ENCODE measurements at places on chromosomes 13 and 19.

GRCh38 chr19:17557466-17557865 lies 2.0 kb downstream of the COLGALT1 start:
- DNase-seq, result no peak

- no peak for DNase-seq
These were observed 2.3 kb downstream of the SLC5A5 start for GRCh38 chr19:17873786-17874757.

DNA sequence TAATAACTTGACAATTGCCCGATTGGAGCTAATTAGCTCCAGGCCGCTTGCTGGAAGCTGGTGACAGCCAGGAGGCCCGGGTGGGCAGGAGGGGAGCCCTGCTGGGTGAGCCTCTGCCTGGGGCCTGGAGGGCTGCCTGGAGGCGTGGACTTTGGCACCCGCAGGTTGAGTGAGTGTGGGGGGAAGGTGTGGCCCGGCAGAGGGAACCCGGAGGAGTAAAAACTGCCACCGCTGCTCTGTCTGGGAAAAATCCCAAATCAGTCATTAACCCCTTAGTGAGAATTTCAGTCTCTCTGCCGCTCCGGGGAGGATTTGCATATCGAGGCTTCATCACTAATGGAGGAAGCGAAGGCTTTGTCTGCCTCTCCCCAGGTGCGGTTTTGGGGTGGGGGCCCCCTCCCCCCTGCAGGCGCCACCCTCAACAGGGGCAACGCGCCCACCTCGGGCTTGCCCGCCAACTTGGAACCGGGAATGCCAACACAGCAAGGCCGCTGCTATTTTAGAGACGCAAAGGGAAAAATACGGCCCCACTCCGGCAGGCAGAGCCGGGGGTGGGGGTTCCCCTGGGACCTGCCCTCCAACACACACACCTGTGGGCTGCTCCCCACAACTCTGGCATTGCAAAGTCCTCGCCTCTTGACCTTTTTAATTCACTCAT lies 6.2 kb downstream of the EFNA2 start:
- no peak for DNase-seq

- no peak for DNase-seq
These were observed 1264.6 kb downstream of the PCDH9 start for GRCh38 chr13:65965501-65965900.

DNA sequence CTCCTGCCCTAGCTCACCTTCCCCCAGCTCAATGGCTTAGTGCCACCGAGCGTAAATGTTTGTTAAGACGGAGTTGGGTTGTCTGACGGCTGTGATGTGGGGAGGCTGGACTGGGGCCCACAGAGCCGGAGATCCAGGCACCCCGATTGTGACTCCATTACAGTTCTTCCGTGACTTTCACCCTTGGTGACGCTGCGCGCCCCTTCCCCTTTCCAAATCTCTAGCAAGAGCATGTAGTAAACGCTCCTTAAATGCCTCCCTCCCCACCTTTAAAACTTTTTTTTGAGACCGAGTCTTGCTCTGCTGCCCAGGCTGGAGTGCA lies 829 bp downstream of the REEP6 start:
- no peak for DNase-seq

DNA sequence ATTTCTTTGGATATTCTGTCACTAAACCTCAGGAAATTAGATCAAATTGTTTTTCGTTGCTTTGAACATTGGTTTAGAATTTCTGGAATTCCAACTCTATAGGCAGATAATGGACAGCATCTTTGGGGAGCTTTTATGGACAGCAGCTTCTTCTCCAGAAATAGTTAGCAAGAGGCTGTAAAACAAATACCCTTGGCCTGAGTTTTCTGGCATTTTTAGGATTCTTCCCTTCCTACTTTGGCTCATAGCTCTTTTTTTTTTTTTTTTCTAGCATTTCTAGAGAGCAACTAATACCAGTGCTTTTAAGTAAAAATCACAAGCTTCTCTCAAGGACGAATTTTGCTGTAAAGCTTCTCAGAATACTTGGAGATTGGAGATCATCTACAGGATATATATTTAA lies 169.8 kb upstream of the SPRY2 start:
- DNase-seq, result no peak

DNA sequence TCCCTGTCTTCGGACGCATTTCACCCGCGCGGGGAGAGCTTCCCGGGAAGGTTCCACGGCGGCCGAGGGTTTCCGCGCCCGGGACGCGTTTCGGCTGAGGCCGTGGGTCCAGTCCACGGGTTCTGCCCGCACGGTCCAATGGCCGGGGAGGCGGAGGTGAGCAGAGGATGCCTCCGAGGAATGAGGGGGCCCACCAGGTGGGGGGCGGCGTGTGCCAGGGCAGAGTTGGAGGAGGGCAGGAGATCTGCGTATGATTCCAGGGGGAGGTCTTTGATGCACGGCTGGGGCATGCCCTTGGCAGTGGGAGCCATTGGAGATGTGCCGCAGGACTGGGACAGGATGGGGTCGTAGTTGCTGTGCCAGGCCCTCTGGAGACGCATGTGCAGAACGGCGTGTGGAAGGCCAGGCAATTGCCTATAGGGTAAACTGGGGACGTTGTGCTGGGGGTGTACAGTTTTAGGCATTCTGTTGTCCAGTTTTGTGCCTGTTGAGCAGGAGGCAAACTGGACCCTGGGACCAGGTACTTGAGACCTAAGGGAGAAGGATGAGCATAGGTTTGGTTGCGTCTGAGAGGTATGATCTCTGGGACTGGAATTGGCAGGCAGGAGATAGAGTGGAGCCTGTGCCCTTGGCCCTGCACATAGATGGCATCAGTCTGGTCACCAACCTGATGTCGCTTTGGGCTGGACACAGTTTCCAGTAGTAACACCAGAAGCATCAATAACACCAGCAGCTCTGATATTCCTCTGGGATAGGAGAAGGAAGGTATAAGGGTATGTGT lies 751 bp downstream of the ZNF584 start:
- no peak for DNase-seq

DNA sequence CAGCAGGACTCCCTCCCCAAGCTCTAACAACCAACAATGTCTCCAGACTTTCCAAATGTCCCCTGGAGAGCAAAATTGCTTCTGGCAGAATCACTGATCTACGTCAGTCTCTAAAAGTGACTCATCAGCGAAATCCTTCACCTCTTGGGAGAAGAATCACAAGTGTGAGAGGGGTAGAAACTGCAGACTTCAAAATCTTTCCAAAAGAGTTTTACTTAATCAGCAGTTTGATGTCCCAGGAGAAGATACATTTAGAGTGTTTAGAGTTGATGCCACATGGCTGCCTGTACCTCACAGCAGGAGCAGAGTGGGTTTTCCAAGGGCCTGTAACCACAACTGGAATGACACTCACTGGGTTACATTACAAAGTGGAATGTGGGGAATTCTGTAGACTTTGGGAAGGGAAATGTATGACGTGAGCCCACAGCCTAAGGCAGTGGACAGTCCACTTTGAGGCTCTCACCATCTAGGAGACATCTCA lies 6.2 kb upstream of the CEACAM5 start:
- no peak for DNase-seq

- DNase-seq, result no peak
These were observed 86.5 kb upstream of the ABCC4 start for GRCh38 chr13:95387733-95388207.

- no peak for DNase-seq
These were observed 1.6 kb downstream of the P2RY11 start for GRCh38 chr19:10112895-10113591.

DNA sequence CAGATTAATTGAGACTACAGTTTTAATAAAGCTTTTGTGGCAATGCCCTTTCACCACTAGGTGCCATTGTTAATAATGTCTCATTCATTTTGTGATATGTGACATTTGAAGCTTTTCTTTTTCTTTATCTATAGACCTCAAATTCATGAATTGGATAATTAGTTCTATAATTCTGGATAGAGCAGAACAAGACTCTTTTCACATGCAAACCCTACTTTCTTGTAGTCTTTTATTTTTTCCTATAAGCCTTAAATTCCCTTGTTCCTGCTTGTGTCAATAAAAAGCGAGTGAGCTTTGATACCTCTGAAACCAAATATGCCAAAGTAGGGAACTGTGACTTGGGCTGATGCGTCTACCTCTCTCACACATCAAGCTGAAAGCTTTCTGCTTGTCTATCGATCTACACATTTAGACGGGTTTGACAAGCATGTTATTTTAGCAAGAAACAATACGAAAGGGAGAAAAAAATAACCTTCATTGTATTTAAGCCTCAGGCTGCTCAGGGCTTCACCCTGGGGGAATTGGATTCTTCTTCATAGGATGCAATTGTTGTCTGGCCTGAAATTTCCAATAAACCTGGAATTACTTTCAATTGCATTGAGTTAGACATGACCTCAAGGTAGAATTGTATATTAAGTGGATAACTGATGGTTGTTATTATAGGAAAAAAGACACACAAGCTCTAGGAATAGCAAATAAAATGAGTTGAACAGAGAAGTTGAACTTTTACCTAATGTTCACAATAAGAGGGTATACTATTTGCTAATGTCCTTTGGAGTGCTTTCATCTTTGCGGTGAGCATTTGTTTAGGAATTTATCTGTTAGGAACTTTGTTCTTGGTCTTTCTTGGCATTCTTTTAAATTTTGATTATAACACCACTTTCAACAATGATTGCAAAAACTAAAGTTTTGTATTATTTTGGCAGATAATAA lies 1150.2 kb upstream of the PCDH9 start:
- DNase-seq, result no peak

DNA sequence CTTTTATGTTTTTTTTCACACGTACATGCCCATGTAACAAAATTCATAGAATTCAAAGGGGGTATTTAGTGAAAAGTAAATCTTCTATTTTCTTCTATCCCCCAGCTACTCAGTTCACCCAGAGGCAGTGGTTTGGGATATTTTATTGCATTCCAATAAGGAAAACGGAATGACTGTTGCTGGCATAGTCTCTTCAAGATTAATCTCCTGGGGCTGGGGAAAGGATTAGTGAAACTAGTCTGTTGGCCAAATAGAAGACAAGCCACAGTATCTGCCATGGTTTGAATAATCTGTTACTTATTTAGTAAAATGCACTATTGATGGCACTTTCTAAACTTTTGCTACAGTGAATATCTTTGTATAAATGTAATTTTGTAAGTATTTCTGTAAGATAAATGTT lies 122.0 kb downstream of the NDFIP2 start:
- no peak for DNase-seq

DNA sequence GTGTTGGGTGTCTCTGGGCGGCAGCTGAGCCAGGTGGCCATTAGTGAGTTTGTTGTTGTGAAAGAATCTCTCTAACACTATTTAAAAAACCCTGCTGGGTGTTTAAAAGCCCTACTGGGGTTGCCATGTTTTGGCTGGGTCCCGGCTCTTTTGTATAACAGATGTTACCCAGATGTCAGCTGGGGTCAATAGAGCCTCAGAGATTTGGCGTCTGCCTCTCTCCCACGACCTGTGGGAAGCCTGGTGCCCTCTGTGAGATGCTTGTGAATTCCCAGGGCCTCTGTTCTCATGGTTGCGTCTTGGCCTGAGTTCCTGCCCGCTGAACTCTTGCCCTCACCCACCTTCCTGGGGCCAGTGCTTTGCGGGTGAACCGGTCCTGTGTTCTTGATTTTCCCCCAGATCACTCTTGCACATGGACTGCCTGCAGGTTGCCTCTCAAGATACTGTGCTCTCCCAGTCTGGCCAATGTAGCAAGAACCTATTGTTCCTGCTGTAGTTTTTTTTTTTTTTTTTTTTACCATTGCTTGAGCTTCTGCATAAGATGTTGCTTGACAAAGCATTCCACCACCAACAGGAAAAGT lies 9.5 kb downstream of the NFILZ start:
- DNase-seq, result no peak

DNA sequence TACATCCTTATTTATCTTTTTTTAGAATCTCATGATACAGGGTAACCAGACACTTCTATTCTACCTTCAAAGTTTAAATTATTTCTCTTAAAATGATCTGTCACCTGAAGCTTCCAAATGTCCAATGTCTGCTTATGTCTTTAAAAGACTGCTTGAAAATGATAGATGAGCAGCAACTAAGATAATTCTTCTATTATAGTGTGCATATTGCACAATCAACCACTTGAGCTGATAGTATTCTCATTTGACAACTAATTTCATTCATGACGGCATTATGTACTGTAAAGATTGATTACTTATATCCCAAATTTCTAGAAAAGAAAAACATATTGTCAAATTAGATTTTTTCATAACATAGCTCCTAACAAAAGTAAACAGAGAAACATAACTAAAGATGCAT lies 1478.2 kb upstream of the MIR17HG start:
- DNase-seq, result no peak

- DNase-seq, result no peak
These were observed 158.0 kb downstream of the TM9SF2 start for GRCh38 chr13:99659226-99659625.

- DNase-seq, result no peak
These were observed 95.3 kb upstream of the MLNR start for GRCh38 chr13:49124693-49125304.

All from NCI-H1436 treated with DMSO at 0.1 percent for 48 hours (cell line).